ENCODE measurements at places on chromosomes 3 and 15.

GRCh38 chr3:50359760-50360110 is 414 bp upstream of the TMEM115 start:
- DNase-seq: no peak

DNA sequence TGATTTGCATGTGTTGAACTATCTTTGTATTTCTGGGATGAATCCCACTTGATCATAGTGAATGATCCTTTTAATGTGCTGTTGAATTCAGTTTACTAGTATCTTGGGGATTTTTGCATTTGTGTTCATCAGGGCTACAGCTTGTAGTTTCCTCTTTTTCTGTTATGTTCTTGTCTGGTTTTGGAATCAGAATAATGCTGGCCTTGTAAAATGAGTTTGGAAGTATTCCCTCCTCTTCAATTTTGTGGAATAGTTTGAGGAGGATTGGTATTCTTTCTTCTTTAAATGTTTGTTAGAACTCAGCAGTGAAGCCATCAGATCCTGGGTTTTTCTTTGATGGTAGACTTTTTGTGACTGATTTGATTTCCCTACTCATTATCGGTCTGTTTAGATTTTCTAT is 63.1 kb upstream of the FBN1 start:
- DNase-seq: no peak

DNA sequence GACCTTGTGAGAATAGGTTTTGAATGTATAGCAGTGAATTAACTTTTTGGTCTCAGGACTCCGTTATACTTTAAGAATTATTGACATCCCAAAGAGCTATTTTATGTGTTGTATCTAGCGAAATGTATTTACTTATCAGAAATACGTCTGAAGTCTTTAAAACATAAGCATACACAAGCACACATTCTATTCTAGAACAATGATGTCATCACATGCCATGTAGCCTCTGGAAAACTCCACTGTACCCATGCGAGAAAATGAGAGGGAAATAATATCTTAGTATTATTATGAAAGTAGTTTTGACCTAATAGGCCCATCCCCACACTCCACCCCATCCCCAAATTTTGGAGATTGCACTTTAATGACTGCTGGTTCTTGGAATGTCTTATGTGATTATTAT is 1.5 kb downstream of the POLR2M start:
- DNase-seq: no peak

- DNase-seq: no peak
These were observed 75.7 kb downstream of the LRRK1 start for GRCh38 chr15:100994597-100995446.

- DNase-seq: no peak
These were observed 412.7 kb downstream of the CNTN4 start for GRCh38 chr3:2511356-2511755.

DNA sequence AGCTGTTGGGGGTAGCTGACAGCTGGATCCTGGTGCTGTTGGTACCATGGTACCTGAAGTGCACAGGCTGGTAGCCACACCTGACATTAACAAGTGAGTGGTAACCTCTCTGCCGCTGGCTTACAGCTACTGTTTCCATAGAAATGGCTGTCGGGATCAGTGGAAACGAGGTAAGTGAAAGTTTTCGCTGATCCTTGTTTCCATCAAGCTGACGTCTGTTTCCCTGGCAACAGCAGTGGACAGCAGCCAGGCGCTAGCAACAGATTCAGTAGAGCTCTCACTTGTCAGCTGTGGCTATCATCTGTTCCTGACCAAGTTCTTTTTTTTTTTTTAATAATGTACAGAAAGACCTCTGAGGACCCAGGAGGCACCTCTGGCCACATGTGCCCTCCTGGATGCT is 166.2 kb downstream of the CHDH start:
- DNase-seq: no peak

DNA sequence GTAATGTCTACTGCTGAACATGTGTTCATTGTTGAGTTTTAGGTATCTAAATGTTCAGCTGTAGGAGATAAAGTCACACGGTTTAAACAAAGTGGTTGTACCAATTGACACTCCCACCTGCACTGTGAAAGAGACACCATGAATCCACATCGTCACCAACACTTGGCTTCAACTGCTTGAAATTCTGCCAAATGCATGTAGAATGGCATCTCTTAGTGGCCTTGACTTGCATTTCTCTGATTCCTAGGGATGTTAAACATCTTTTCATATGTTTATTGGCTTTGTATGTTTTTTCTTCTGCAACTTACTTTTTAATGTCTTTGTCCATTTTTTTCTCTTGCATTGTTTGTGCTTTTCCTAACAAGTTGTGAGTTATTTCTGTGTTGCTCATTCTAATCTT is 43.4 kb downstream of the RPLP1 start:
- DNase-seq: no peak

GRCh38 chr3:147941969-147942368 is 532.8 kb downstream of the ZIC1 start:
- DNase-seq: no peak

Measured in stimulated activated CD8-positive, alpha-beta memory T cell treated with anti-CD3 and anti-CD28 coated beads, Interleukin-7, amount 100 ng/mL, for 1 hour (primary cell).